ENCODE measurements at places on chromosomes 5 and 9. TPM values are rescaled to one million over a fixed set of nuclear protein-coding genes. Genes with fewer than 3 reads are reported as not detected.

Gene LCN15
- total RNA-seq = not detected

Gene SLC6A19
- not detected for total RNA-seq

Gene IL31RA
- total RNA-seq = 0.73 TPM

Gene ERMP1
- total RNA-seq = 18.5 TPM

Gene SNCAIP
- total RNA-seq = 18.9 TPM

Gene TRIP13
- 37.9 TPM for total RNA-seq

Gene PFN3
- total RNA-seq = not detected

Gene PTGS1
- total RNA-seq = 14.4 TPM

Gene DCANP1
- not detected for total RNA-seq

Gene ADAMTS19
- total RNA-seq = not detected

Gene ARL10
- total RNA-seq = 9.2 TPM

Gene C9
- 0.25 TPM for total RNA-seq

Gene GRXCR2
- not detected for total RNA-seq

Gene KCNIP1
- not detected for total RNA-seq

Gene TMEM174
- total RNA-seq = 0.07 TPM

Gene GM2A
- total RNA-seq = 18.5 TPM

Gene RNF183
- total RNA-seq = not detected

- DNase-seq = no peak
Observed at GRCh38 chr9:109974143-109974917, 194.3 kb downstream of the PALM2AKAP2 start.

DNA sequence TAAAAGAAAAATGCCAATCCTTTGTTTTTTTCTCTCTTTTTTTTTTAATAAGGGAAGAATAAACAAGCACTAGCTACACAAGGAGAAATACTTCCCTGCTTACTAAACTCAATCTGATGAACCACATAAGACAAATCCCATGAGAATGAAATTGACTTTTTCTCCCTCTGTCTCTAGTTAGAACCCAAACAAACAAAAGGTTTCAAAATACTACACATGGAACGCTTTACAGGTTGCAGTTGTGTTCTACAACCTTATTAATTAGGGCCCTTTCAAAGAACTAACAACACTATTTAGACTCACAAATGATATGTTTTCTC, 124.5 kb downstream of the PDE4D start:
- DNase-seq = no peak

DNA sequence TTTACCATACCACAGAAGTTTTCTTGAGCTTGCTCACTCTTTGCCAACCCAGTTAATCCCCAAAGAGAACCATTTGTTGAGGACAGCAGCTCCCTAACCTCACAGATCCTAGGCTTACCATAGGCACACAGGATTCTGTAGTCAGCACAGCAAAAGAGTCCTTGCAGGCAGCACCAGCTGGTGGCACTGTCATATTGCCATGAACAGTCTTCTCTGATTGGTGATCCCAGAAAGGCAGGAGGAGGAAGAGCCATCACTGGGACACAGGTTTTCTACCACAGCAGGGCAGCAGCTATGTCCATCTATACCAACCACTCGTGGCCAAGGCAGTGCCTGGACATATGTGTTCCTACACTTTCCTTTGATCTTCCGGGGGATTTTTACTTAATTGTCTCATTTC, 297.1 kb upstream of the CD180 start:
- DNase-seq = no peak

DNA sequence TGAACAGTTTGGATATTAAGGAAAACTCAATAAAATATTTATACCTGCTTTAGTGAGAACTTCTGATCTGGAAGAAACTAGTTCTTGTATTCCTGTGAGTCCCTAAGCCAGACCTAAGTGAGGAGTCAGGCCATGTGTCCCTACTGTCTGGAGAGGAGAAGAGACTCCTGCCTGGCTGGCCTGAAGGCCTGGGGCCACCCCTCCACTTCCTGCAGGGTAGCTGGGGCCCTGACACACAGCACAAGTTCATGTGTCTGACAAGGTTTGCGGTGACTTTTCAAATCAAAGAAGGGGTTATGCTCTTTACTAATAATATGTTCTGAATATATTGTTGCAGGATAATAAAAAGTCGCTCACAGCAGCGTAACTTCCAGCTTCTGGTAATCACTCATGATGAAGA, 16.1 kb upstream of the IL13 start:
- no peak for DNase-seq

- DNase-seq = no peak
Observed at GRCh38 chr5:152864447-152864846, 459.4 kb upstream of the NMUR2 start.

GRCh38 chr5:133250527-133250926, 198.7 kb downstream of the HSPA4 start:
- DNase-seq = no peak

DNA sequence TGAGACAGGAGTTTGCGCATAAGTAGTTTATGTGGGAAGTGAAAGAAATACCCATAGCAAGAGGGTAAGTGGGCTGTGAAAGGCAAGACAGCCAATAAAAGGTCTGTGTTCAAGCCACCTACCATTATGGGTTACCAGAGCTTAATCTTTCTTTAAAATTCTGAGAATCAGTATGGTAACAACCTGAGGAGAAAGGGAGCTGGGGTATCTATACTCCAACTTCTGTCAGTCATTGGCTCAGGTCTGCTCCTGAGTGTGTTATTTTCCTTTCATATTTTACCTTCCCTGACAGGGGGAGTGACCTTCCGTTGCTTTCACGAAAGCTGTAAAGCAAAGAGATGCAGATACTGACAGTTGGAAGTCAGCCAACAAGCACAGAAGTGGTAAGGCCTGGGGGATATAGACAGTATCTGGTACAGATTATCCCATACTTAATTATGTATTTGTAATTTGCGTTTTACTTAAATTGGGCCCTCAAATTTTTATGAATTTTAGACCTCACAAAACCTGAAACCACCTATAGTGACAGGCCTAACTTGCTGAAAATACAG, 233.4 kb downstream of the RAB3C start:
- no peak for DNase-seq

DNA sequence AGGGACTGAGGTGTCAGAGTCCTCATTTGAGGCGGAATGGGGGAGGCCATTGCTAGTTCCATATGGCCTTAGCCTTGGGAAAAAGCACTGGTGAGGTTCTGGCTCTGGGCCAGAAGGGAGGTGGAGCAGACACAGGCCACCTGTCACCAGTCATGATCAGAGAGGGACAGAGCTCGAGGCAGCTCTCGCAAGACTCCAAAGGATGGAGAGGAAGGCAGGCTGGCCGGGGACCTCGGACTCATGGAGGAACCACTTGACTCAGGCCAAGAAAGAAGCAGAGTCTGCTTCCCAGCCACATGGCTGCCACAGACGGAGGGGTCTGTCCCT, 29.2 kb upstream of the NSMF start:
- no peak for DNase-seq

DNA sequence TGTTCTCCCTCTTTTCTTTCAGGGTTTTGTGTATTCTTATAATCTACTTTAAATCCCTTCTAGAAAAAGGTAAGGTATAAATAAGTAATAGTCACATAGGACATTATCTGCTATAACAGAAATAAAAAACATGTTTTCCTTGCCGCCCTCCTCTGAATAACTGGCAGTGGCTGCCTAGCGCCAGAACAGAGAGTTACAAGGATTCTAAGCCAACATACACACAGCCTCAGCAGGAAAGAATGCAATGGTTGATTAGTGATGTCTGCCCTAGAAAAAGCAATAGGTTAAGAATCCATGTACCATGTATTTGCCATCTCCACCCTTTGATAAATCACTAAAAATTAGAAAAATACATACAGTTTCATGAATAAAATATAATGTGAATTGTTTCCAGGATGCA, 4.9 kb downstream of the MED27 start:
- DNase-seq = no peak

DNA sequence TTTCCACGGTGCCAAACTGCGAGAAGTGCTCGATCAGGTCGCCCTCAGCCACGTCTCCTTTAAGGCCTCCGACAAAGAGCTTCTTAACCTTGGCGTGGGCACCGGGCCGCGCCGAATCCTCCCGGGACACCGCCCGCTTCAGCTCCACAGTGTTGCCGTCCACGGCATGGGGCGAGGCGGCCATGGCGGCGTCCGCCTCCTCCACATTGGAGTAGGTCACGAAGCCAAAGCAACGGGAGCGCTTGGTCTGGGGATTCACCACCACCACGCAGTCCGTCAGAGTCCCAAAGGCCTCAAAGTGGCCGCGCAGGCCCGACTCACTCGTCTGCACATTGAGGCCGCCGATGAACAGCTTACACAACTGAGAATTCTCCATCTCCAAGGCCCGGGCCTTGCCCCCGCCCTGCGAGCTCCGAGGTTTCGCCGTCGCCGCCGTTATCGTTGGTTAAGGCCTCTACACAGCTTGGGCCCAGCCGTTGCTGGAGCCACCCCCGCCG, 424 bp downstream of the HNRNPA0 start:
- no peak for DNase-seq

DNA sequence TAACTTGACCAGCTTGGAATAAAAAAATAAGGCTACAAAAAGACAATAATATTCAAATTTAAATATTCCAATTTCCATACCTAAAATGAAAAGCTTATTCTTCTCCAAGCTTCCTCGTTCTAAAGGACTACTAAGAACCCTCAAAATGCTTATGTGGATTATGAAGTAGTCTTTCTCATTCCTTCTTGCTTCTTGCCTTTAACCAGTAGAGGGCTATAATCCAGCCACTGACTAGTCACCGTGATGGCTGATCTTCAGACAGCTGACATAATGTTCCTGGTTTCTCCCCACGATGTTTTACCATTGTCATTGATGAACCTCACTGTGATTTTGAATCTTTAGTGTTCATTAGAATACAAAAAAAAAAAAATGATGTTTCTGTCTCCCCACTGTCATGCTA, 515.3 kb downstream of the TLE1 start:
- no peak for DNase-seq

DNA sequence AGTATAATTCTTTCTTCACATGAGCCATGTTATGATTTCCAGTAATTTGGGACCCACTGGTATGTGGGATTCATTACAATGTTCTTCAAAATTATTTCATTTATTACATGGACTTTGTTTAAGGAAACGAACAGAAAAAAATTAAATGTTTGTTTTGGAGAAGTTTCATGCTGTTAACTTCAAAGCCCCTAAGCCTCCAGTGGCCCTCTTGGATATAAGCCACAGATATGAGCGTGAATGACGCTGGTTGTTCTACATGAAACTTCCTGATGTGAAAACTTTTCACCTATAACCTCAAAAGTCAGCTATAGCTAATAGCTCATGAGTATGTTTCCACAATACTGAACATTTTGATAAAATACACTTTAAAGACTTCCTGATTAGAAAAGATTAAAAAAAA, 334.2 kb downstream of the PDE4D start:
- peak; percentile 68 for DNase-seq

GRCh38 chr9:21616082-21616778, 134.1 kb upstream of the IFNE start:
- DNase-seq = no peak

DNA sequence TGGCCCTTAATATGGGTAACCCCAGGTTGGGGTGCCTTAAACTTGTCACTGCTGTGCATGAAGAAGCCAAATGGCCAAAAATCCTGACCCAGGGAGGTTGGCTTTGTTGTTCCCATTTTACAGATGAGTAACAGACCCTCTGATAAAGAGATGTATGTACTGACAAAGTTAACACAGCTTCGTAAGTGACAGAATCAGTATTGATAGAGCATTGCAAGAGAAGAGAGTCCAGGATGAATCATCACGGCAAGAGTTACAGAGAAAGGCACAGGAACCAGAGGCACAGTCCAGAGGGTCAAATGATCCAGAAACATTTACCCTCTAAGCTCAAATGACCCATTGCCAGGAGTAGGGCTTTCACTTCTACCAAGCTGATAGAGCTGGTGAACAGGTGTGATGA, 103.8 kb upstream of the SMC2 start:
- DNase-seq = no peak

- DNase-seq = peak; percentile 26
Observed at GRCh38 chr5:169350016-169350415, 49.1 kb upstream of the SLIT3 start.

GRCh38 chr9:127422787-127423186, 1.4 kb upstream of the ZNF79 start:
- no peak for DNase-seq

- DNase-seq = no peak
Observed at GRCh38 chr5:14501353-14502293, 80.0 kb upstream of the OTULINL start.

GRCh38 chr5:93161661-93162654, 419.1 kb downstream of the NR2F1-AS1 start:
- peak; percentile 47 for DNase-seq

- no peak for DNase-seq
Observed at GRCh38 chr9:72665421-72665820, 144.0 kb downstream of the TMC1 start.

GRCh38 chr9:100197553-100197952, 98.5 kb downstream of the INVS start:
- DNase-seq = no peak

- DNase-seq = no peak
Observed at GRCh38 chr5:175674731-175675346, 17.0 kb downstream of the HRH2 start.

DNA sequence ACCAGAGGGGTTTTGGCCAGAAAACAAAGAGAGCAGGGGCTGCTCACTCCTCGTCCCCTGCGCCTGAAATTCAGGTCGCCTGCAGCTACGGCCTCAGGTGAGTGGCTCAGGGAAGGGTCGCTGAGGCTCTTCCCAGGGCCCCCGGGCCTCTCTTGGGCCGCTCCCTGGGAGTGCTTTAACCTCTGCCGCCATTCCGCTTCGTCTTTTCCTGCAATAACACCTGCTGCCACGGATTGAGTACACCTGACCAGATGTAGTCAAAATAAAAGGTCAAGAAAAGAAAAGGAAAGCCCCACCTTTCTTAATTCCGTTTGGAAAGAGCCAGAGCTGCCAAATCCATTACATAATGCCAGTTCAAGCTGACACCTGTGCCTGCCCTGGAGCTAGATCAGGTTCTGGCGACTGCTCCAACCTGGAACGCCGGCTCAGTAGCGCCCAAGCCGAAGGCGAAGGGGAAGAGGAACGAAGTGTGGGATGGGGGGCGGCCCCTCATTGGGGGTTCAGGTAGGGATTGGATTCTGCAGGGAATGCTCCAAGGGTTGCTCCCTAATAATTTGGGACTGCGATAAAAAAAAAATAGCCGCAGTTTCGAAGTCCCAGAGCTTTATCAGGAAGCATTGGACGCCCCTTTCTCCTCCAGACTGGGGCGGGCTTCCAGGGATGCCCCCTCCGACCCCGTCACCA, 193.9 kb downstream of the MEF2C start:
- no peak for DNase-seq

GRCh38 chr9:137156567-137157375, 13.1 kb downstream of the LRRC26 start:
- no peak for DNase-seq

DNA sequence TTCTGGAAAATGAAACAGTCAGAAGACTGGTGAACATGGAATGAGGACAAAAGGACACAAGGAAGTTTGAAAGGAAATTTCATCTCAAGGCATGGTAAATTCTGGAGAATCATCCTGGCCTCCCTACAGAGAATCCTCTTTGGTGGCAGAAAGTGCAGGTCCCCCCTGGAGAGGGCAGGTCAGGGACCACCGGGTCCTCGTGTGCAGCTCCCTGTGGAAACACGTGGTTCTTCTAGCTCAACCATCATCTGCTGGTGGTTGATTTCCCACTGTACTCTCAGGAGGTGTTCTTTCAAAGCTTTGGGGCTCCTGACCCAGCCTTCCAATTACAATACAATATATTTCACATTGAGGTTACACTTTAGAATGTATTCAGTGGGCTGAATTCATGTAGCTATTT, 2.6 kb upstream of the GTF3C5 start:
- no peak for DNase-seq

GRCh38 chr5:138983984-138984383, 108.8 kb upstream of the LRRTM2 start:
- DNase-seq = no peak
